ENCODE measurements at places on chromosomes 1 and 21.

DNA sequence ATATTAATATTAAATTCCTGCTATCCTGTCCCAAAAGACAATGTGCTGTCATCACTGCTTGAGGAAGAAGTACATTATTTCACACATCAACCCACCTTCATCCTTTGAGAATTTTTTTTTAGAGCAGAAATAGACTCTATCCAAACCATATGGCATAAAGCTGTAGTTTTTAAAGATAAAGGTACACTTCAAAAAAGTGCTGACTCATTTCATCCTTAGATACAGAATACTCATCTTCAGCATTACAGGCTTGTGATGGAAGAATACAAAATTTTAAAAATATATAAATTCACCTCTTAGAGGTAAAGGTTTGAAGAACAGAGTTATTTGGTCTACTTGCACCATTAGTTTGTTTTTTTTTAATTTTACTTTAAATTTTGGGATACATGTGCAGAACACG is 126.7 kb upstream of the ERG start:
- DNase-seq: no peak

DNA sequence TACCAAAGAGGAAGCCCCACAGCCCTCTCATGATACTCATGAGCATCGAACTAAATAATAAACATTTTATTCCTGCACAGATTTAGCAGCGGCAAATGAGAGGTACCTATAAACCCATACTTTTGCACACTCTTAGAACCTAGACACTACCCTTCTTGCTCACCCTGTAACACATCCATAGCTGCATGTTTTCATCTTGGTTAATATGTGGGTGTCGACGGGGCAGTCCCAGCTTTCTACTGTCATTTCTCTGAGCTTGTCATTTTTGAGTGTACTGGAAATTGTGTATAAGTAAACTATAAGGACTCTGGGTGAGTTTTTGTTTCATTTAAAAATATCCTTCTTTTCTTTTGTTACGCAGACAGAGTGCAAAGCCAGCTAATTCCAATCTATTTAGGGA is 25.5 kb downstream of the OVGP1 start:
- DNase-seq: no peak

DNA sequence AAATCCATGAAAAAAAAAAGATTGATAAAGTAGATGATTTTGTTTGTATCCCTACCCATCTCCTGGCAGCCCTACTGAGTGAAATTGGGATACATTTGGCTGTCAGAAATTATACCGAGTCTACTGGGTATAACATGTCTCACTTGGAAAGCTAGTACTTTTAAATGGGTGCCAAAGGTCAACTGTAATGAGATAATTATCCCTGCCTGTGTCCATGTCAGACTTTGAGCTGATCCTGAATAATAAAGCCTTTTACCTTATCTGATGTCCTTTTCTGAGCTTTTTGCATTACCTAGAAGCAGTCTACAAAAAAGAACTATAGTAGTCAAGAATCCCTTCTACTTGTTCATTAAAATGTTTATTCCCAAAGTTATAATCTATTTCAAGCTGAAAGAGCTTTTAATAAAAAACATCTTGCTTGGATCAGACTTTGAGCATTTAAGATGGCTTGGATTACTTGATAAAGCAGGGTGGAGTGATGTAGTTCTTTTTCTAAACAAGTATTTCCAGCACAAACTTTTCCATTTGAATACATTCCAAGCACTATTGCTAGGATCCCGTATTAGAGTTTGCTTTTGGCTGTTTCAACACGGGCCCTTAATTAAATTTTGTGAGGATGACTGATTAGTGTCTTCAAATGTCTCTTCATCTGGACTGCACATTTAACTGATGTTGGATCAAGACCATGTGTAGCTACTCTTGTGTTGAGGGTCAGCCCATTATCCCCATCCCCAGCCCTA is 69.2 kb downstream of the DTL start:
- DNase-seq: no peak

GRCh38 chr1:238955934-238956333 is 430.4 kb upstream of the CHRM3 start:
- DNase-seq: no peak

GRCh38 chr1:48524892-48525467 is 53.0 kb upstream of the SPATA6 start:
- DNase-seq: no peak

- no peak for DNase-seq
Measured at GRCh38 chr1:172758259-172758658, 99.4 kb downstream of the FASLG start.

DNA sequence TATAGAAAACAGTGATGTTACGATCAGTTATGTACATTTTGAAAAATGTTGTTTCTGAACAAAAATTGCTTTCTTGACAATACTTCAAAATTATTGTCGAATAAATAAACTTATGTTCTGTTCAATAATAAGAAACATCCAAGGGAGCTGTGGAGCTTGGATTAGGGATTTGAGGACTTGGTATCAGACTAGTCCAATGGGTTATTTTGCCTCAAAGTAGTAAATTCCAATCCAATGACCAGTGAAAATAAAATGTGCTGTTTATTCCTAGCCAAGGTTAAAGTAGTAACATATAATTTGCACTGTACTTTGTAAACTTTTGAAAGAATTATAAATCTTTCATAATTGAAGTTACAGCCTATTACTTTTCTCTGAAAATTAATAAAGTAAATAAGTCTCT is 79.1 kb upstream of the IVNS1ABP start:
- DNase-seq: no peak

DNA sequence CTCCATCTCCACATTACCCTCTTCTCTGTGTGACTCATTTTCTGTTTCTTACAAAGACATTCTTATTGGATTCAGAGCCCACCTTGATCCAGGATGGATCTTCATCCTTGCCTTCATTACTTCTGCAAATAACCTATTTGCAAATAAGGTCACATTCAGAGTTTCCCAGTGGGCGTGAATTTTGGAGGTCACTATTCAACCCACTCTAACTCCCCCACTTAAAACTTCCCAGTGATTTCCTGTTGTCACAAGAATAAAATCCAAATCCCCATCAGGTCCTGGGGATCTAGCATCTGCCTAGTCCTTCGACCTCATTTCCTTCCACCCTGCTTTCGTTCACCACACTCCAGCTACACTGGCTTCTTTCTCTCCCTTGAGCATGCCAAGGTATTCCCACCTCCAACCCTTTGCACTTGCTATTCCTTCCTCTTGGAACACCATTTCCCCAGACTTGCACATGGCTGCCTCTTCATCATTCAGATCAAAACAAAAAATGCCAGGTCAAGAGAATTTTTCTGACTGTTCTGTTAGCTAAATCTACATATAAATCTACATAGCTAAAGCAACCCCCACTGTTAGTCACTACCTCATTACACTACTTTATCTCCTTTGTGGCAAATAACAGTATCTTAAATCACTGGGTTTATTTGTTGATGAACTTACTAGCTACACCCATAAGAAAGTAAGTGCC is 187.2 kb downstream of the TOMM20 start:
- DNase-seq: no peak

GRCh38 chr1:8591569-8591968 is 225.9 kb downstream of the RERE start:
- DNase-seq: no peak

GRCh38 chr21:17368748-17369363 is 144.0 kb upstream of the CXADR start:
- no peak for DNase-seq

GRCh38 chr1:206890125-206891060 is 6.8 kb upstream of the IL24 start:
- peak; percentile 65 for DNase-seq

- no peak for DNase-seq
Measured at GRCh38 chr1:23018661-23019093, 591 bp upstream of the KDM1A start.

DNA sequence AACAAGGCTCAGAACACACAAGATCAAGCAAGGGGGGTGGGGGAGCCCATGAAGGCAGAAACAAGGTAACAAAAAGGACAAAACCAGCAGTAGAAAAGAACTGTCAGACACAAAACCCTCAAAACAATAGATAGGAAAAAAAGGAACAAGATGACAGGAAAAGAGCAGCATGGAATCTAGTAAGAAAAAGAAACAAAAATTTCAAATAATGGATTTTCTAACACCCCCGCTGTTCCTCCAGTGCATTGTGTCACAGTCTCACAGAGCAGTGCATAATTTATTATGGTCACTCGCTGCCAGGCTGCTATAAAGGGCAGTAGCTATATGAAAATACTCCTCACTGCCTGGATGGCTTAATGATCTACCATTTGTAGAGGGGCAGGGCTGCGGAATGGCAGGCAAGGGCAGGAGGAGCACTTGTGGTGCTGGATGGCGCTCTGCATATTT is 567.9 kb downstream of the DPYD start:
- DNase-seq: no peak

GRCh38 chr1:214544791-214545190 is 6.6 kb downstream of the PTPN14 start:
- no peak for DNase-seq

GRCh38 chr1:234393190-234393589 is 19.9 kb downstream of the COA6 start:
- no peak for DNase-seq

DNA sequence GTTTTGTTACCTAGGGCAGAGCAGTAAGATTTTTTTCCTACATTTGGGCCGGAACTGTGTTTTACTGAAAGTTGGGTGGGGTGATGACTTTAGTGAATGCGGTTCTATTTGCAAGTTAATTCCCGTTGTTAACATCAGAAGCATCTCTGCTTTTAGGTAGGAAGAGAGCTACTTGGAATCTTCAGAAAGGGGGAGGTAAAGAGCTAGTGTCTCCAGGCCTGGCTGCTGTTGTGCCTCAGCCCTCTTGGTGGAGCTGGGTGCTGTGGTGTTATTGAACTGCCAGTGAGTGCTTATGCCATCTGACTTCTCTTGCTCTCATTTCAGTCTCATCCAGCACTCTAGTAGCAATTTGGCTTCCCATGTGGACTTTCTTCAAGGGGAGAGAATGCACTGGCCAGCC is 3.4 kb downstream of the KDM4A start:
- DNase-seq: peak; percentile 58

DNA sequence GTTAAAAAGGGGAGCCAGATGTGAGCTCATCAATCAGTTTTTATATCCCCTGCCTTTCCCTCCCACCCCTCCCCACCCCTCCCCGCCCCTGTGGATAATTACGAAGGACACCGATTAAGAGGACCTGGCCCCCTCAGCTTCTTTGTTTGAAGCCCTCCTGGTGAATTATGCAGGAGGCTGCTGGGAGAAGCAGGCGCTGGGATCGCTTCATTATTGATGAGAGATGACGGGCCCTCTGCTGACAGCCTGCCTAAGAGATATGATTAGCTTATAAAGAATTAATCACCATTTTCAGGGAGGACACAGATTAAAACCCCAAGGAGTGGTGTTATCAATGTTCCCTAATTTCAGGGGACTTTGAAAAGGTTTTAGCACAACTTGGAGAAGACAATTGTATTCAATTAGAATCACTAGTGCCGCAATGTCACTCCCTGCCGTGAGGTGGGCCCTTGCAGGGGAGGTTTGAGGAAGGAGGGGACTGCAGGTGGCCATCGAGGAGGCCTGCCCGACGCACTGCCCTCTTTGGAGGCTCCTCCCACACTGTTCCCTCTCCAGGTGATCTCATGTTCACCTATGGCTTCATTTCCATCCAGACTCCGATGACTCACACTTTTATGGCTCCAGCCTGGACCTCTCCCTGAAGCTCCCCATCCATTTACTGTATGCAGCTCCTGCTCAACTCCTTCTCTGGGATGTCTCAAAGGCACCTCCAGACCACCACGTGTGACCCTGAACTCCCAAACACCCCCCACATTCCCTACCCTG is 67.0 kb upstream of the KLHDC7A start:
- no peak for DNase-seq

GRCh38 chr1:172930142-172930541 is 120.6 kb downstream of the TNFSF18 start:
- no peak for DNase-seq

GRCh38 chr1:36122062-36123030 is 2.7 kb downstream of the COL8A2 start:
- no peak for DNase-seq

- DNase-seq: peak; percentile 17
Measured at GRCh38 chr1:68459796-68460195, 10.0 kb upstream of the RPE65 start.

DNA sequence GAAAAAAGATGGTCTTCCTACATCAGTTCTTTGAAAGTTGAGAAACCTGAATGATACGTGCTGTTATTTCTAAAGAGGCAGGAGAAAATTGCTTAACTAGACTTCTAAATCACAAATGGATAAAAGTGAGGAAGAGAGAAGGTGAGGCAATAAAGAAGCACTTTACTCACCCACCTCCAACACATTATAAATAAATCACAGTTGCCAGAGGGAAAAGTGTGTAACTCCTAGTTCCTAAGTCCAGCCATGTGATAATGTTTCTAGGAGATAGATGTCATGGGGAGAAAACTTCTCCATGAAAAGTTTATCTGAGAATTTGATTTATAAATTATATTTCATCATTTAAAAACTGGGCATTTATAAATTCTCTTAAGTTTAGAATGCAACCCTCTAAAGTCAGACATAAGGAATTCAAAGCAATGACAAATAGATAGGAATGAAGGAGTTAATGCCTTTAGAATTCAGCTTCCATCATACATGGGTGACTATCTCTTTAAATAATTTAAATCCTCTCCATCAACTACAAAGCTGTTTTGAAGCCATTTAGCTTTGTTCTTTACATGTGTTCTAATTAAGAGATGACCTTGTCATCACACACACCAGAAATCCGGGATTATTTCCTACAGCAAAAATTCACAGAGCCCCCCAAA is 60.0 kb downstream of the NRIP1 start:
- DNase-seq: no peak

GRCh38 chr1:48932366-48932765 is 155.7 kb upstream of the BEND5 start:
- no peak for DNase-seq

DNA sequence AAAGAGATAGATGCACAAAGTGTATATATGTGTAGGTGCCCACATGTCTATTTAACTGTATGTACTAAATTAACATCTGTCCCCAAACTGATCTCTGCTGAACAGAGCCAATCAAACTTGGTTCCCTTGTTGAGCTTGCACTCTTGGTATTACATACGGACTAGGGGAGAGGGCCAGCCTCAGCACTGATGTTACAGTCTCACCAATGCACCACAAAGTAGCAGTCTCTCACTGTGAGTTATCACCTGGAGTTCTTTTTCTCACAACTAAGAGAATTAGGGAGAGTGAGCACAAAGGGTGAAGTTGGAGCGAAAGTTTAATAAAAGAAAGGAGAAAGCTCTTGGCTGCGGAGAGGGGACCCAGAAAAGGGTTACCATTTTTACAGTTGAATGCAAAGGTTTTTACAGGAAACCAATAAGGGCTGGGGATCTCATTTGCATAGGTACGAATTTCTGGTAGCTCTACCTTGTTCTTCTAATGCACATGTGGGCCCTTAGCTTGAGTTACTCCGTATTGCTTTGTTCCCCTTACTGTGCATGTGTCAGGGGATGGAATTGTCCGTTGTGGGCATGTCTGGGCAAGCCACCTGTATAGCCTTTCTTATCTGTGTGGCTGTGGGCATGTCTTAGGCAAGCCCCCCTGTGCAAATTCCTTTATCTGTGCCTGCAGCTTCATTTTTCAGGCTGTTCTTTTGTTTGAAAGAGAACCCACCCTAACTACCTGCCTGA is 13.3 kb upstream of the CHI3L2 start:
- no peak for DNase-seq

- no peak for DNase-seq
Measured at GRCh38 chr1:63935143-63935542, 161.3 kb downstream of the ROR1 start.

All from brain microvascular endothelial cell (primary cell).